ENCODE measurements at places on chromosomes 11 and 22. TPM values are rescaled to one million over a fixed set of nuclear protein-coding genes. Genes with fewer than 3 reads are reported as not detected.

SCUBE2 gene
- polyA plus RNA-seq, result 10.5 TPM

GRCh38 chr11:12185106-12185690 lies 74.8 kb downstream of the MICAL2 start:
- DNase-seq, result no peak

- no peak for DNase-seq
Observed at GRCh38 chr11:35458846-35459245, 39.5 kb upstream of the SLC1A2 start.

GRCh38 chr22:47061226-47061625 lies 298.8 kb downstream of the TBC1D22A start:
- no peak for DNase-seq

CCDC157 gene
- polyA plus RNA-seq, result 69.2 TPM

DNA sequence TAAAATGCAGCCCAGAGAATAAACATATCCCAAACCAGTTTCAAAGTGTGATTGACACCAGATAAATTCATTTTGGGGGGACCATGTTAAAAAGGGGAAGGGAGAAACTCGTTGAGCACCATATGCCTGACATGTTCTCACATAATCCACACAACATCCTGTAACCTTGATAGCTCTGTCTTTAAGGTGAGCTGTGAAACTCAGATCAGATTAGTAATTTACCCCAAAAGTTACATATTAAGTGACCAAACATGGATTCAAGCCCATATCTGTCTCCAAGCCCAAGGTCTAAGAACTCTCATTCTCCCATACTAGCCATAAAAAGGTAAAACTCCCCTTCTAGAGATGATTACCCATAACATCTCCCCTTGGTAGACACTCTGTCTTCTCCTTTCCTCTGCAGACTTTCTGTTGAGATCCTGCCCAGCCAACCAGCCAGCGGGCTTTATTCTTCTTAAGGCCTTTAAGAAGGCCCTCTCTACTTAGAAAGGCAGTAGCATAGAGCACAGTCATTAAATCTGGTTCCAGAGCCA lies 150.7 kb downstream of the CCDC34 start:
- no peak for DNase-seq

GRCh38 chr22:22520667-22521602 lies 865 bp upstream of the ZNF280A start:
- no peak for DNase-seq

DNA sequence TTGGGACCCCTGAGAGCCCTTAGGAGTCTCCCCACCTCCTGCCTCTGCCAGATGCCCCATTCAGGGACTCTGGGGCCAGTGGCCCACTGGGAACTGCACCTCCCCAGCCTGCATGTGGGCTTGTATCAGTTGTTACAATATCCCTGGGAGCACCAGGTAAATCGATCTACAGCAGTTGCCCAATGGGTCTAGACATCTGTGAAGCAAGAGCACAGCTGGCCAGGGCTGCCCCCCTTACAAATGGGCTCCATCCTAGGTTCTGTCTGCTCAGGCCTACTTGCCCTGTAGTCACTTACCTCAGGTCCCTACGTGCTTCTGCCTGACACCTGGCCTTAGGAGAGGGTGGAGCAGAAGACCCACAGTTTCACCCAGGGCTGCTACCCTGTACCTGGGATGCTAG lies 62.7 kb downstream of the HIRA start:
- no peak for DNase-seq

BAIAP2L2 gene
- 6.6 TPM for polyA plus RNA-seq

- peak; percentile 49 for DNase-seq
Observed at GRCh38 chr22:43234264-43234988, 47.5 kb upstream of the TTLL12 start.

DNA sequence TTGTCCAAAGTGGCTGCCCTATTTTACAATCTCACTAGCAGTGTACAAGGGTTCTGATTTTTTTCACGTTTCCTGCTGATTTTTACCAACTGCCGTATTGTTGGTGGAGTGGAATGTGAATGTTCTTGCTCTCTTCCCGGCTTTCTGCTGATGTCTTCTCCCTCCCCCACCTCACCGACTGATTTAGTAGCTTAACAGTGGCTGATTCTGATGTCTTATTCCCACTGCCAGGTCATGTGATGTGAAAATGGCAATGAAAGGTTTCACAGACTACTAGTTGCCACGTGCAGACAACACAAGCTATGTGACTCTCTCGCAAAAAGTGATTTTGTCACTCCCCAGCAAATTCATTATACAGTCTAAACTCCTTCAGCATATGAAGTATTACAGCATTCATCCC lies 17.3 kb upstream of the NEU3 start:
- DNase-seq, result no peak

DNA sequence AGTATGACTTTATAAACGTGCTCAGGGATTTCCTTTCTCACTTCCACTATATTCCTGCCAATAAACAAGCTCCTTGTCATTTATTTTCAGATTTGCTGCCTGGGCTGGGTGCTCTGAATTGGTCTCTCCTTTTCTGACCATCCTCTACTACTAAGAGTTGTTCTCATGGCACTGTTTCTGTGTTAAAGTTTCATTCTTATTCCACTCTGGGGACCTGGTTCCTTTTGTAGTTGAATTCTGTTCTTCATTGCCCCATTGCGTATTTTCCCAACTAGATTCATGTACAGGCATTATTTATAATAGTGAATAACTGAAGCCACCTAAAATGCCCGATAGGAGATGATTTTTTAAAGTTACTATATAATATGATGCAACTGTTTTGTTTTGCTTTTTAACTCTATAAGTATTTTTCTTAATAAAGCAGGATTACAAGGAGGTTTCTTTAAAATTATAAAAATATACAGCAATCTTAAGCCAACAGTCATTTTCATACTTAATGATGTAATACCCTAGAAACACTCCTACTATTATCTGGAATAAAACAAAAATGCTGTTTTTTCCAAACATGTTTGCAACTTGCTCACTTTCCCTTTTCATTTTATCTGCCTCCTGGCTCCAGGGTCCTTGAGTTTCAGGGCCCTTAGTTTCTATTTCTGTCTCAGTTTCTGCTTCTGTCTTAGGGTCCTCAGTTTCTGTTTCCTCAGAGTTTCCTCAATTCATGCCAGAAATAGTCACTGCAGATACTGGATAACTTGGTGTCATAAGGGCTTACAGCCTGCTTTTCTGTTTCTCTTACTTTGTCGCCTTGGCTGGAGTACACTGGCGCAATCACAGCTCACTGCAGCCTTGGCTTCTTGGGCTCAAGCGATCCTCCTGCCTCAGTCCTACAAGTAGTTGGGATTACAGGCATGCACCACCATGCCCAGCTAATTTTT lies 9.8 kb upstream of the FUT4 start:
- DNase-seq, result no peak
